ENCODE measurements at places on chromosomes 7 and 10.

DNA sequence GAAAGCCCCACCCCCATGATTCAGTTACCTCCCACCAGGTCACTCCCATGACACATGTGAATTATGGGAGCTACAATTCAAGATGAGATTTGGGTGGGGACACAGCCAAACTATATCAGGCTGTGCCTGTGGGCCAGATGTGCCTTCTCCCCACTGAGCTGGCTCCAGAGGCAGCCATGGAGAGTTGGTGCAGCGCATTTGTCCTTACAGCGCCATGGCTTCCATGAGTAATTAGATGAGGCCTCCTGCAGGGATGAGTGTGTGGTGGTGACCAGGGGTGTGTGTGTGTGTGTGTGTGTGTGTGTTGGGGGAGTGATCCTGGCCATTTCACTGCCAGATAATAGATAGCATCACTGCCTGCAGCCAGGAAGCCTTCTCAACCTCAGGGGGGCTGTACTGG is 94.6 kb downstream of the FANK1 start:
- no peak for DNase-seq

DNA sequence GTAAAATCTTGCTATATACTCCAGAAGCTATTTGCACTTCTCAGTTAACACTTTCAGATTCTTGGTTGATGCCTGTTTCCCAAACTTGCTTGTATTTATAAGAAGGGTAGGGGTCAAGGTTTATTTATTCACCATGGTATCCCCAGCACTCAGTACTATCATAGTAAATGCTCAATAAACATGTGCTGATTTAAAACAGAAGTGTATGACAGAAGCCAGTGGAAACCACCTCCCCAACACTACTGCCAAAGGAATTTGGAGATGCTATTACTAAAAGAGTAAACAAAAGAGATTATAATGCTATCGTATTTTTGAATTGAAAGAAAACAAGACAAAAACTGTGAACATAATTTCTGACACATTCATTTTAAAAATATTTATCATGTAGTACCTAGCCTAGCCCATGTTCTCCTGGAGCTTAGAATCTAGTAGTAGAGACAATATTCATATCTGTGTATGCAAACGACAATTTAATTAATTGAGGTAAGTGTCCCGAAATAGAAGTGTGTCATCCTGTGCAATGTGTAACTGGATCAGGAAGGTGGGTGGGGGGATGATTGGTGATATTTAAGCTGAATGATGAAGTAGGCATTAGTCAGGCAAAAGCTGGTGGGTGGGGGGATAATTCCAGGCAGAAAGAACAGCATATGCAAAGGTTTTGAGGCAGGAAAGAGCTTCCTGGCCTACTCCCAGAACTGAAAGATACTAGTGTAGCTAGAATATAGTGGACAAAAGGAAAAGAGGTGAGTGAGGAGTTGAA is 77.5 kb downstream of the HGF start:
- DNase-seq, result no peak

GRCh38 chr7:1704811-1705738 is 35.0 kb downstream of the ELFN1 start:
- no peak for DNase-seq

- no peak for DNase-seq
Observed at GRCh38 chr7:77235276-77235675, 35.7 kb upstream of the FGL2 start.

- peak; percentile 59 for DNase-seq
Observed at GRCh38 chr10:86253091-86254072, 113.2 kb downstream of the GRID1 start.

DNA sequence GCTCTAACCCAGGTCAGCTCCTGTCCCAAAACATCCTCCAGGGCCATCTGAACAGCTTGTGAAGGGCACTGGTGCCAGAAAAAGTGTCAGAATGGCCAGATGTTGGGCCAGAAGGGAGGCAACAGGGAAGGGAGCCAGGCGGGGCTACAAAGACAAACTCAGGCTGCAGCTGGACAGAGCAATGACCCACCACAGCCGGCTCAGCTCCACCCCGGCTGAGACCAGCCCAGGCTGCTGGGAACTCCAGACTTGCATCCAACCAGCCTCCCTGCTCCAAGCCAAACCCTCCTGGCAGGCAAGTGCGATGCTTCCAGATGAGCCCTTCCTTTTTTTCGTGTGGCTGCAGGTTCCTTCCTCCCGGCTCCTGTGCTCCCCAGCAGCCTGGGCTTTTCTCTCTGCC is 466.9 kb downstream of the PTPRN2 start:
- no peak for DNase-seq

DNA sequence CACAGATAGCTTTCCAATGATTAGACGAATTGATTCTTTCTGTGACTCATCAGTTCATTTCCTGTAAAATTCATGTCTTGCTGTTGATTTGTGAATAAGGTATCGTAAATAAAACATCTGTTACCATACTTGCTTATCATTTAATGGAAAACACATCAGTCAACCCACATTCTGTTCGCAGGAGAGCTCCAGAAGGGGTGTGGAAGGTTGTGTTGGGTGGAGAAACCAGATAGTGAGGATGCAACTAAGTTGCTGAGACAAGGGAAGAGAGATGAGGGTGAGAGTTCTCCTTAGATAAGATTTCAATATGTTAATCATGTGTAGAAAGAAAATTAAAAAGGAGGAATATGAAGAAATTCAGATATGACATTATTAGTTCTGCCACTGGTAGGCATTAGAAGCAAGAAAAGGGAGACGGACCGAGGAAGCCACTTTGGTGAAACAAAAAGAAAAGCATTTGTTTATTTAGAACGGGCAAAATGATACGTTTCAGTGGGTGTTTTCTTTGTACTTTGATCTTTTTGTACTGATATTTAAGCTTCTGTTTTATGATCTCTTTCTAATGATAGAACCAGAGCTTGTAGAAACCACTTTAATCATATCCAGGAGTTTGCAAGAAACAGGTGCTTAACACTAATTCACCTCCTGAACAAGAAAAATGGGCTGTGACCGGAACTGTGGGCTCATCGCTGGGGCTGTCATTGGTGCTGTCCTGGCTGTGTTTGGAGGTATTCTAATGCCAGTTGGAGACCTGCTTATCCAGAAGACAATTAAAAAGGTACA is 7.8 kb downstream of the CD36 start:
- no peak for DNase-seq

Measured in NCI-H510A treated with DMSO at 0.1 percent for 48 hours (cell line).